ENCODE measurements at places on chromosomes 7 and 10.
A peak's percentile ranks its signal among the peaks of the same experiment; 100 is the strongest.

DNA sequence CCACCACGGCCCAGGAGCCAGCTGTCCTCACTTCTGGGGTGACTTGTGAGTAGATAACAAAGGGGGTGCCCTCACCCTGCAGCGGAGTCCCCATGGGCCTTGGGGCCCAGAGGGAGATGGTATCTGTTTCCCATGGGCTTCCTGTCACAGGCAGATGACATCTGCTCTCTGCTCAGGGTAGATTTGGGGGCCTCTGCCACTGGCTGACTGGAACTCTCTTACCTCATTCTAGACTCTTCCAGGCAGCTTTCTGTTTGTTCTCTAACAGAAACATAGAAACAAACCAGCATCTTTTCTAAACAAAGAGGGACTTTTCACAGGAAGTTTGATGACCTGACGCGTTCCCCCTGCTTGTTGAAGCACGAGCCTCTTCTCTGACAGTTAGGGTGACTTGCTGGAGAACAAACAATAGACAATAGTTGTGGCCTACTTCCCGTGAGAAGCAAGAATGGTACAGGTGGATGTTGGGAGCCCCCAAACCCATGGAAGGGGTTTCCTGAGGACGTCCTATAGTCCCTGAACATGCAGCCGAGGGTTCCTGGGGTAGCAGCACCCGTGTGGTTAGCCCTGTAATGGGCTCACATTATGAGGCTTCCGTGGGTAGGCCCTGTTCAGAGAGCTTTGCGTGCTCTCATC lies 61.6 kb downstream of the GRK5 start:
- peak; percentile 37 for DNase-seq

GRCh38 chr7:123571684-123572083 lies 14.1 kb upstream of the NDUFA5 start:
- no peak for DNase-seq

DNA sequence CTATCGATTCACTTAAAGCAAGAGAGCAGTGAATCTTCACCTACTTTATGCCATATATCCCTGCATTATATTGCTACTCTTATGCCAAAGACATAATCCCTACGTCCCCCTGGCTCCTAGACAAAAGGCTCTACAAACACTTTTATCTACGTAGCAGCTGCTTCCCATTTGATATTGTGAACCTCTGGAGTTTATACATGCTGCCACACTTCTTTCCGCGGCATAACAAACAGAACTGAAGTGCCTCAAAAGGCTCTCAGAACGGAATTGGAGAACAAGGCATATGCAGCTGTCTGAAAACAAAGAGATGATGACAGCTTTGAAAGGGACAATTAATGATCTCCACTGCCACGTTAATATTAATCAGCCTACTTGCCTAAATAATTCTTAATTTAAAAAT lies 985.6 kb upstream of the LRRN3 start:
- DNase-seq: no peak

GRCh38 chr10:58743466-58744115 lies 230.9 kb downstream of the BICC1 start:
- DNase-seq: no peak

GRCh38 chr7:148615085-148615730 lies 24.6 kb downstream of the C7orf33 start:
- no peak for DNase-seq

DNA sequence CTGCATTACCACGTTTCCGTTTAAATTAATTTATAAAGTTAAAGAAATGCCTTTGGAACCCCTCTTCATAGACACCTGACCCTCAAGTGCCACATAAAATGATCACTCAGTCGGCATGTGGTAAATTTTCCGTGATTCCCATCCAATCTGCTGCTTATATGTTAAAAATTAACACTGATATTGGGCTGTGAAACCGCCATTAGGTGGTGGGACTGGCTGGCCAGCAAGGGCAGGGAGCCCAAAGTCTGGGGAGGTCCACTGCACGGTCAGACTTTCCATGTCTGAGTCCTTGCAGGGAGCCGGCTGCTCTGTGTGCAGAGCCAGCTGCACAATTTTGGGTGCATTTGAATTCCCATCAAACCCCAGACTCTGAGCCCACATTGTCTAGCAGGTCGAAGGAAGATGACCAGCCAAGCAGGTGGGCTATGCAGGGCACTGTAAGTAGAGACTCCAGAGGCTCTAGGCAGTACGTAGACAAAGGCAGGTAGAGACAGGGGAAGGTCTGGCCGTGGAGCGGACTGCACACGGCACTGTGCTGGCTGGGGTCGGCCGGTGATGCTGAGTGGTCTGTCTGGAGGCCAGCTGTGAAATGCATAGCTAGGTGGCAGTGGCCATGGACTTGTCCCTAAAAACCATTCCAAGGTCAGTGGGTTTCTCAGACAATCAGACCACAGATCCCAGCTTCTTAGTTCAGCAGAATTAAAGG lies 122.9 kb downstream of the SH3PXD2A start:
- DNase-seq: no peak

All from activated CD4-positive, alpha-beta T cell treated with anti-CD3 and anti-CD28 coated beads, Interleukin-2, amount 50 U/mL, for 48 hours (primary cell).